ENCODE measurements at places on chromosomes 1 and 21.

DNA sequence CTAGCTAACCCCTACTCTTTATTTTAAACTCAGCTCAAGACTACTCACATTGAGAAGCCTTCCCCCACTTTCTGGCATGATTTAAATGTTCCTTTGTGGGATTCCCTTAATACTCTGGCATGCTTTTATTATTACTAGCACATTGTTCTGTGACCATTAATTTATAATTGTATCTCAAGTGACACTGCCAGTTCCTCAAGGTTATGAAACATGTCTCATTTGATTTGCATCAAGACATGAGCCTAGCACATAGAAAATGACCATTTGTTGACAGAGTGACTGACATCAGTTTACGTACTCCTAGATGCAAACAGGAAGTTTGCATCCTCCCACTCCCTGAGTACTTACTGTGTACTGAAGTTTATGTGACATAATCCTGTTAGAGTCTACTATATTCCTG, 15.2 kb downstream of the RGS4 start:
- DNase-seq = no peak

- no peak for DNase-seq
Measured at GRCh38 chr1:101497881-101498559, 261.2 kb downstream of the S1PR1 start.

DNA sequence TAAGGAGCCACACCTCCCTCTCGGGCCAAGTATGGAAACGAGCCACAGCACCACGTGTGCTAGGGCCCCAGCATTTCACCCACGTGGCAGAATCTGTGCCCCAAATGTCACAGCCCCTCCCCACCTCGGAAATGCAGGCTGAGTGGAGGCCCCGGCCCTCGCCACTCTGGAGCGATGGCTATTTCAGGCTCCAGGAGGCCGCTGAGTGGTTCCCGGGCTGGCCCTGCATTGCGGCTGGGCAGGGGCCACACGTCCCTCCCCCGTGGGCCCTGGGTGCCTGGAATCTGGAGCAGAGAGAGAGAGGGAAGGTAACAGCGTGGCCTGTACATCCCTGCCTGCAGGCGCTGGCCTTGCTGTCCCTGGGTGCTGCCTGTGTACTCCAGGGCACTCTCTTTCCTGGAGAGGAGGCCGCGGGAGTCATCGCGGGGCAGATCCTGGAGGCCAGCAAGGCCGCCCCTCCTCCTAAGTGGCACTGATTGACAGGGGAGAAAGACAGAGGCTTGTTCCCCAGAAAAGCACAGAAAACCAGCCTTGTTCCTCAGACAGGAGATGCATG, 68.0 kb upstream of the TRAPPC10 start:
- DNase-seq = no peak

DNA sequence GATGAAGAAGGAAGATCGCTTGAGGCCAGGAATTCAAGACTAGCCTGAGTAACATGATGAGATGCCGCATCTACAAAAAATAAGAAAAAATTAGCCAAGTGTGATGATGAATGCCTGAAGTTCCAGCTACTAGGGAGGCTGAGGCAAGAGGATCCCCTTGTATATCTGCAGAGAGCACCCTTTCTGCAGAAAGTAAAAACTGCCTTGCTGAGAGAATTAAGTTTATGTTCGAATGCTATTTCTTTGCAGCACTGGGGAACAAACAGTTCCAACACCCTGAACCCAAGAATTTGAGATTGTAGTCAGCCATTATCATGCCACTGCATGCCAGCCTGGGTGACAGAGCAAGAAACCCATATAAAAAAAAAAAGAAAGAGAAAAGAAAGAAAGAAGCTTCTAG, 20.6 kb upstream of the KCNT2 start:
- no peak for DNase-seq

DNA sequence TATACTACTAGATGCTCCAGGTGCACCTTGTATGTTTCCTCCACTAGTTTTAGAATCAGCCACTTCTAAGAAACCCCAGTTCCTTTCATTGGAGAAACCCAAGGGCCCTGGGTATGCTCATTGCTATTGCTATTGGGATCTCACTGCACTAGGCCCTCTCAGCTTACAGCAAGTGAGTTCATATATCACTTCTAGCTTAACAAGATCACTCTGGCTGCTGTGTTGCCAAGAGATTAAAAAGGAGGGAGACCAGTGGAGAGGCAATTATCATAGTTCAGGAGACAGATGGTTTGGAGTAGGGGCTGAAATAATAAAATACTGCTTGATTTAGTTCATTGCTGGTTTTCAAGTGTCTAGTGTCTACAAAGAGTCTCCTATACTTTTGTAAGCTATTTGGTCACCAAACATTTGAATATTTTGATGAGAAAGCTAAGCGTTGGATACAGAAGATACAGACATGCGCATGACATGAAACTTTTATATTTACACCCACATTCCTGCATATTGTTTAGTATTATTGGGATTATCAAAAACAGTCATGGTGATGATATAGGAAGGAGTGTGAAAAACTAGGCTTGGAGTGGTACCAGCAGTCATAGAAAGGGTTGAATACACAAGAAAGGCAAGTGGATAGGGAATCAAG, 671.9 kb downstream of the ADGRL2 start:
- DNase-seq = no peak

DNA sequence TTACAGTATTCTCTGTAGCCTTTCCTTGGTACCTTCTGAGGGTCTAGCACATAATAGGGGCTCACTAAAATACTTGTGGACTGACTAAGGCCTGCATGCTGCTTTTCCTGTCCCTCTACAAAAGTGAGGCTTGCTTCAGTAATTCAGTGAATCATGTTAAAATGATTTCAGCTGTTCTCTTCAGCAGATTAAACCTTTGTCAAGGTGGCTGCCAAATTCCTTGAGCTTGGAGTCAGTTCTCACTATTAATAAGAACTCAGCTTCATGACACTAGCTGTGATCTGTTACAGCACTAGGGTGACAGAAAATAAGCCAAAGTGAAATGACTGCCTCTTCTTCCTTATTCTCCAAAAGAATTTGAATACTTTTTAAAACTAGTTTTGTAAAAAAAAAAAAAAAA, 128.8 kb downstream of the KCNN3 start:
- DNase-seq = no peak

DNA sequence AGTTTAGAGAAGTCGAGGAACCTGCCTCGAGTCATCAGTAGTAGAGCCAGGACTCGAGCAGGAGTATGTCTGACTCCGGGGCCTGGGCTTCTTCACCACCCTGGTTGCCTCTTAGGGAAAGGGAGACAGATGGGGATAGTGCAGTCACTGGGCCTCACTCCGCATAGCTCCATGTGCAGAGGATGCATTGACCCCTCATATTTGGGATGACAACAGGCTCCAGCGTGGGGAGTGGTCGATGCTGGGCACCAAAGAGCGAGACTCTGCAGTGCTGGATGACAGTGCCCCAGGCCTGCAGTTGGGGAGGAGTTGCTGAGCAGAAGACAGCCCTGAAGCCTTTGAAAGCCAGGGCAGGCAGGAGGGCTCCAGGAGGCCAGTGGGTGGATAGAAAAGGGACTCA, 20.8 kb upstream of the TENT5C start:
- no peak for DNase-seq

GRCh38 chr21:36175771-36176565, 19.3 kb downstream of the DOP1B start:
- no peak for DNase-seq

GRCh38 chr1:234602334-234603220, 7.4 kb downstream of the IRF2BP2 start:
- peak; percentile 41 for DNase-seq

DNA sequence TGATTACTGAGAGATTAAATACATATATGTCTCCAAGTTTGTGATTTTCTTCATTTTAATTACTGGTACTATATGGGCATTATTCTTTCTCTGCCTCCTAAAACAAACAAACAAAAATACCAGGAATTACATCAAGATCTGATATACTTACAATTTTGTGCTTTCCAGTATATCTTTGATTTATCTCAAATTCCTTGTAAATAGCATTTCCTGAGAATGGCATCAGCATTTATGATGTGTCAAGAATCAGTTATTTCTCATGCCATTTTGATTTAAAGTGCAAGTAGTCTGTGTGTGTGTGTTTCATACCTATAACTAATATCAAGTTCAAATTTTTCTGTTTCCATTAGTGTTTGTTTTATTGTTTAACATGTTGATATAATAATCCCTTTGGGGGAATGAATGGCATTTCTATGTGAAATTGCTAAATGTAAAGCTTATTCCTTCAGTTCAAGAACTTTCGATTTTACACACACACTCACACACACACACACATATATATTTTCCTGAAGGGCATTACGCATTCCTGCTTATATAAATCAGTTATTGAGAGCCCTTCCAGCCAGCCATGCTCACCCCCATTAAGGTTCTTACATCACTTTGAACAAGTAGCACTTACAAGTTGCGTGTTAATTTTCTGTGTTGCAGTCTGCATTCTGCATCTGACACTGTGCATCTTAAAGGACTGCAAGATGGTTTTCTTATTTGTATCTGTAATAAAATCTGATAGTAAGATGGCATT, 102.7 kb downstream of the NEK7 start:
- no peak for DNase-seq

GRCh38 chr1:160801836-160802580, 6.0 kb downstream of the LY9 start:
- no peak for DNase-seq

DNA sequence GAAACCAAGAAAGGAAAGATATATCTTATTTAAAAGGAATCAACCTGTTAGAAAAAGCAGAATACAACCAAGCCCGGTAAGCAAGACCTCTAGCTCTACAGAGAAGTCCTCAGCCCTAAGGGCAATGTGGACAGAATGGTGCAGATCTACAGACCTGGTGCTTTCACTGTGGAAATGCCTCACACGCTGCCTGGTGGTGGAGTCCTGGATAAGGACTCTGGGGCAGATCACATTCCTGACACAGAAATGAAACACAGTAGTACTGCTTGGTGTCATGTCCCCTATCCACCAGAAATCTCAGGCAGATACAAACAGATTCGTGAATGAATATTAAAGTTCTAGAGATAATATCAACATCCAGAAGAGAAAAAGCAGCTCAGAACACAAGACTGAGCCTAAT, 6.8 kb downstream of the CNN3 start:
- DNase-seq = no peak

- no peak for DNase-seq
Measured at GRCh38 chr1:233620065-233620464, 6.2 kb downstream of the KCNK1 start.

DNA sequence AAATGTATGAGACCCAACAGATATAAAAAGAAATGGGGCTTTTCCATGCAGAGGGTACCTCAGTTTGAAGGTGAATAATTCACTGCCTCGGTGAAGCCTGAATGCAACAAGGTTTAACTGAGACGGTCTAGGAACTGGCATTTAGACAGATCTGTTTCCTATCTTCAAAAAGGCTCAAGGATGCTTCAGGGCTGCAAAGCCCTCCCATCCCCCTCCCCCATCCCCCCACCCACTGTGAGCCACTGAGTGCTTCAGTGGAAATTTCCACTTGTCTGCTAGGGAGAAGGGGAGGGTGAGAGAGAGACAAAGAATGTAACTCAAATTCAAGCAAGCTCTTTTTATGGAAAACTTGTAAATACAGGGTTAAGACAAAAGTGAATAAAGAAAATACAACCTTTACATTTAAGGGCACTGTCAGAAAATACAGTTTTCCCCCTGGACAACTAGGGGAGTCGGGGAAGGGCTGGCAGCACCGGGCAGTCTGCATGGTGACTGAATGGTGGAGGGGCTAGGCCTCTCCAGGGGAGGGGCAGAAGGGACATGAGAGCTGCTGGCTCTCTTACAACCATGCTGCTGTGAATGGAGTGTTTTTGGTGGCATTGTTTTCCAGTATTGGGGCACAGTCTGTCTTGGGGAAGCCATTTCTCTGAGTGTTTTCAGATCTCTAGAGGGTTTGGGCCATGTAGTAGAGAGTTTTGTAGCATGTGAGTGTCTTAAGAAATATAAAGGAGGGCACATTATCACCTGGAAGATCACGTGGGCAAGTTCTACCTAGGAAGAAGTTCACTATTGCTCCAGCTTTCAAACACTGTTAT, 56.7 kb downstream of the MRPS6 start:
- DNase-seq = no peak

DNA sequence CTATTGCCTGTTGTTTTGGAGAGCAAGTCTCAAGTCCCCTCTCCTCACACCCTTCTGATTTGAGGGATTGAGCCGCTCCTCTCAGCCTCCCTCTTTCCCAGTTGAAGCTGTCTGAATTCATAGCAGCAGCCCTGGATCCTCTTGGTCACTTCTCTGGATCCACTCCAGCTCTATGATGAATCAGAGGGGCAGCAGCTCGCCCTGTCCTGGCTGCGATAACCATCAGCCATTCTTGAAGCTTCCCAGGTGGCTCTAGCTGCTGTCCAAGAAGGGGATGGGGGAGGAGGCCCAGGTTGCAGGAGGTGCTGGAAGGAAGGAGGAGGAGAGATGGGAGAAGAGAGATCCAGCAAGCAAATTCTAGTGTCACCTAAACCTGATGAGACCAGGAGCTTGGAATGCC, 31.3 kb downstream of the WNT4 start:
- DNase-seq = no peak

DNA sequence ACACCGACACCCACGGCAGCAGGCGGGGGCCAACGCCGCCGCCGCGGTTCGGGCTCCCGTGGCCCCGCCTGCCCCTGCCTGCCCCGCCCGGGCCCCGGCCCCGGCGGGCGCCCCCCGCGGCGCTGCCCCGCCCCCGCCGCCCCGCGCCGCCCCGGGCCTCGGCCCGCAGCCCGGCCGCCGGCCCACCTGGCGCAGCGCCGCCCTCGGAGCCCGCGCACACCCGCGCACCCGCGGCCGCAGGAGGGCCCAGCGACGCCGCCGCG, at the start of gene WNT3A:
WNT3A (plus strand) TSS at position 213 of the 263 bp plus-strand sequence. CDS start 131 bp downstream, outside the sequence.
- DNase-seq = no peak

DNA sequence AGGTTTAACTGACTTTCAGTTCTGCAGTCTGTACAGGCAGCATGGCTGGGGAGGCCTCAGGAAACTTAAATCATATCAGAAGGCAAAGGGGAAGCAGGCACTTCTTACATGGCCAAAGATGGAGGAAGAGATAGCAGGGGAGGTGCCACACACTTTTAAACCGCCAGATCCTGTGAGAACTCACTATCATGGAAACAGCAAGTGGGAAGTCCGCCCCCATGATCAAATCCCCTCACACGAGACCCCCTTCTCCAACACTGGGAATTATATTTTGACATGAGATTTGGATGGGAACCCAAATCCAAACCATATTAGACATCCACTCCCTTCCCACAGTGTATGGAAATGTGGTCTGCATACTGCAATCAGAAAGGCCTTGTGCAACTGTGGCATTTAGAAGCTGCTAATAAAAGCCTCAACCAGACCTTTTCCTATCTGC, 148.2 kb downstream of the FCRL5 start:
- DNase-seq = no peak

DNA sequence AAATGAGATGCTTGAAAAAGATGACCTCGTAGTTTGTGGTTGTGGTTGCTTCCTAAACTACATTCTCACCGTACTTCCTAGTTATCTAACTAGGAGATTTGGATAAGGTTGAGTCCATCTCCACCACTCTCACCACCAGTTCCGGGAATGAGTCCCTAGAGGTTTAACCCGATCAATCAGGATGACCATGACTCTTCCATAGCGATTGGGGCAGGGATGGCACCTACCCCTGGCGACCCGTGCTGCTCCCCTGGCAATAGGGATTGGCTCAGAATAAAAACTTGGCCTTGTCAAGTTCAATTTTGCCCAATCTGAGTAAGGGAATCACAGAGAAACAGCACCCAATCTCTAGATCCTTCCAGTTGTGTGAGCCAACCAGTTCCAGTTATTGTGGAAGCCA, 2.7 kb upstream of the MIS18A start:
- DNase-seq = no peak

- peak; percentile 52 for DNase-seq
Measured at GRCh38 chr1:117093870-117094621, 27.5 kb downstream of the TRIM45 start.
